ENCODE measurements at places on chromosomes 13 and 19.

DNA sequence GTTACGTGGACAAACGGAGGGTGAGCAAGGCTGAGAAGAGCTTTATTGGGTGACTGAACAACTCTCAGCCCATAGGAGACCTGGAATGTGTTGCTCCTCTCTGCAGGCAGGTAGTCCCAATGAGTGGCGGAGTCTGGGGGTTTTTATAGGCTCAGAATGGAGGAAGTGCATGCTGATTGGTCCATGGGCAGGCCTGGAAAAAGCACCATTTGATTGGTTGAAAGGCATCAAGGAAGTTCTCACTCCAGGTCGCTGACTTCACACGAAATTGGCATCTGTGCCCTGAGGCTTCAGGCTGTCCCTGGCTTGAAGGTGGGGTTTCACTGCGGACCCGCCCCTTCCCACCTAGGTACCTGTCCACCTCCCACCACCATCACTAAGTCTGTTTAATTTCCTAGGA, 65.4 kb downstream of the SPATA13 start:
- no peak for DNase-seq

DNA sequence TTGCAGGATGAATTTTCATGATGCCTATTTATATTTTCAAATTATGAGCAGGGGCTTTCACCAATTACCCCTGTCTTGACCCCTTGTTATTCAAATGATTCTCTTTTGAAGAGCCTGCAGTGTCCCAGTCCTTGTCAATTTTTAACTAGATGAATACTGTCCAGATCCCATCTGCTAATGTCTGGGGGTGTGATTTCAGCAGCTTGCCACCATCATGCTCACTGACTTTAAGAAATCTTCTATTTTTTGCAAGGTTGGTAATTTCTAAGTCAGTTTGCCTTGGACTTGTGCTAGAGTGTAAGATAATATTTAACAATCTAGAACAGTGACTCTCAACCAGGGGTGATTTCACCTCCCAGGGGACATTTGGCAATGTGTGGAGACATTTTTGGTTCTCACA, 106.0 kb downstream of the CACNA1A start:
- no peak for DNase-seq

DNA sequence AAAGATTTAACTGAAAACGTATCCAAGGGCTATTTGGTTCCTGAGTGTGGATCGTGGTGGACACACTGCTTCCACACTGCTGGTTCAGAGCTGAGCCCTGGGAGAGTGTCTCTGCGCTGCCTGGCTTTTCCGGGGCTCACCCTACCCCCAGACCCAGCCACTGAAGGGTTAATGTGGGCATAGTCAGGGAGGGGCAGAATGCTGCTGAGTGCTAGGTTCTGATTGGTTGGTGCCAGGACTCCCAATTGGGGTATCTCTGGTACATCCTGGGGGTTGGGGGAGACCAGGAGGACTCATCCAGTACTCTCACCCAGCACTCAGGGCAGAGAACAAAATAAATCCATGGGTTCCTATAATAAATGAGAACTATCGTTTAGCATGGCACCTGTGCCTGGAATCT, 142.3 kb downstream of the CACNA1A start:
- DNase-seq = no peak

GRCh38 chr13:105276571-105276970, 1258.9 kb downstream of the EFNB2 start:
- no peak for DNase-seq

DNA sequence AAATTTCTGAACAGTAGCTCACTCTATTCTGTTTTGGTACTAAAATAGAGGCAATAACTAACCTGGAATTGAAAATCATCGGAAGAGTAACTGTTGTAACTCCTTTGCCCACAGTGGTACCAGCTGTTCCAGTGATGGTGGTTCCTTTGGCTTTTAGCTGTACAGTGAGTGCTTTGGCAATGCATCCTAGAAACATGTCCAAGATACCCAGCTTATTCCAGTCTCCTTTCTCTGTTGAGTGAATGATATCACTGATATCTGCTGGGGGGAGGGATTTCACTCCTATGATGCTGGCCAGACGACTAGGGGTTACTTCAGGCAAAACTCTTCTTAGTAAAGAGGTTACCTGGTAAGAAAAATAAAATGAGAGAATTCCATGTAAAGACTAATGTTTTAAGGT, 40.6 kb upstream of the FBXL3 start:
- no peak for DNase-seq

- DNase-seq = no peak
Measured at GRCh38 chr13:72651144-72651543, 76.3 kb downstream of the MZT1 start.

- no peak for DNase-seq
Measured at GRCh38 chr13:104634016-104634415, 1567.8 kb upstream of the SLC10A2 start.

- no peak for DNase-seq
Measured at GRCh38 chr13:102862624-102863210, 16.9 kb downstream of the ERCC5 start.

DNA sequence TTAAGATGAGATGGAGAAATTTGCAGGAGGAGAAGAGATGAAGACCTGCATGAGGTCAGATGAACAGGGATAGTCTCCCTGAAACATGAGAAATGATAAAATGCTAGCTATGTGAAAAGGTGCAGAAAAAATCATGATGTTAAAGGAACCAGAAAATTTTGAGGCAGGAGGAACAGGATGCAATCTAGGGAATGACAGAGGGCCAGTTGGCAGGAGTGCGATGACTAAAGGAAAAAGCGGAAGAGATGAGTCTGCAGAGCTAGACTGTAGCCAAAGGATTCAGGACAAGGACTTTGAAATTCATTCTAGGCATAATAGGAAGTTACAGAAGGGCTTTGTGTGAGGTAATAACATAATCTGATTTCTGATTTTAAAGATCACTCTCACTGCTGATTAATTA, 77.9 kb downstream of the TRPC4 start:
- no peak for DNase-seq

DNA sequence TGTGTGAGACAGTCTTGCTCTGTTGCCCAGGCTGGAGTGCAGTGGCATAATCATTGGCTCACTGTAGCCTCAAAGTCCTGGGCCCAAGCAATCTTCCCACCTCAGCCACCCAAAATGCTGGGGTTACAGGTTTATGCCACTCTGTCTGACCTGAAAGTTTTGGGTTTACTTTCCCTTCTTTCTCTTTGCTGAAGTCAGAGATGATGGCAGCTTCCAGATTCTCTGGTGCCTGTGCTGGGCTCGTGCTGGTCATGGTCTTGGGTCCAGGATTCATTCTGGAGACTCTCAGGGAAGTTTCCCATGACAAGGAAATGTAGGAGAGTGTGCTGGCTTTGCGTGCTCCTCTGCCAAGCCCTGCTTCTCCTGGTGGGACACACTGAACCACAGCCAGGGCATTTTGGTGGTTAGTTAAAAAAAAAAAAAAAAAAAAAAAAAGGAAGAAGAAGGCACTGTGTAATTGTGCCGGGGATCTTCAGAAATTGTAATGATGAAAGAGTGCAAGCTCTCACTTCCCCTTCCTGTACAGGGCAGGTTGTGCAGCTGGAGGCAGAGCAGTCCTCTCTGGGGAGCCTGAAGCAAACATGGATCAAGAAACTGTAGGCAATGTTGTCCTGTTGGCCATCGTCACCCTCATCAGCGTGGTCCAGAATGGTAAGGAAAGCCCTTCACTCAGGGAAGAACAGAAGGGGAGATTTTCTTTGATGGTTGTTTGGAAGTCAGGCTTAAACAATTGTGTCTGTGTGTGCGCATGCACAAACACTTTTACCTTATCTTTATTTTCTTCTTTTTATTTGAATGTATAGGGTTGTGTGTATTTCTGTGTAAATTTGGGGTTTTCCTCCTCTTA, at the start of gene ALOX5AP:
Gene ALOX5AP, plus strand, starts transcription at position 519 of the 847 bp plus-strand sequence. Its CDS starts 63 bp downstream, at position 582.
- DNase-seq = no peak

DNA sequence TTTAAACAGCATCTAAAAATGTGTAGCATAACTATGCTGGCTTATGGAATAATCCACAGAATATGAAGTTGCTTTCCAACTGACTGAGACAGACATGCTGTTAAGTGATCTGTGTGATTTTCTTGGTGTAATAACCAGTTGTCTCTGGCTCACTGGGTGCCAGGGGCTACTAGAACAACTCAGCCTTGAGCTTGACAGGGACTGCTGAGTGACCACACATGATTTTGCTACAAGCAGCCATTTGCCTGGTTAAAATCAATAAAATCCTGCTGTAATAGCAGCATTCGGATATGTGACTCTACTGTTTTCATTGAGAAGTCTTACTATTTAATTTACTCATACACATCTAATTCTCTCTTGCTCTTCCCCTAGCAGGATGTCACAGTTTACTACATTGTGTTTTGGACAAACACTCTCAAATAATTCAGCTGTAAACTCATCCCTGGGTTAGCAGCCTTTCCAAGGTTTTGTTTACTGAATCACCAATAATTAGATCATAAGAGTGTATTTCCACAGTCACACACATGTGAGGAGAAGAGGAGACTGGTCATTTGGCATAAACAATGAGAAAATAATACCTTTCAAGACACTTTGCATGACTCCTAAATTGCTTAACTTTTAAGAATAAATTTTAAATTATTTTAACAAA, 426.2 kb downstream of the PCDH9 start:
- no peak for DNase-seq

DNA sequence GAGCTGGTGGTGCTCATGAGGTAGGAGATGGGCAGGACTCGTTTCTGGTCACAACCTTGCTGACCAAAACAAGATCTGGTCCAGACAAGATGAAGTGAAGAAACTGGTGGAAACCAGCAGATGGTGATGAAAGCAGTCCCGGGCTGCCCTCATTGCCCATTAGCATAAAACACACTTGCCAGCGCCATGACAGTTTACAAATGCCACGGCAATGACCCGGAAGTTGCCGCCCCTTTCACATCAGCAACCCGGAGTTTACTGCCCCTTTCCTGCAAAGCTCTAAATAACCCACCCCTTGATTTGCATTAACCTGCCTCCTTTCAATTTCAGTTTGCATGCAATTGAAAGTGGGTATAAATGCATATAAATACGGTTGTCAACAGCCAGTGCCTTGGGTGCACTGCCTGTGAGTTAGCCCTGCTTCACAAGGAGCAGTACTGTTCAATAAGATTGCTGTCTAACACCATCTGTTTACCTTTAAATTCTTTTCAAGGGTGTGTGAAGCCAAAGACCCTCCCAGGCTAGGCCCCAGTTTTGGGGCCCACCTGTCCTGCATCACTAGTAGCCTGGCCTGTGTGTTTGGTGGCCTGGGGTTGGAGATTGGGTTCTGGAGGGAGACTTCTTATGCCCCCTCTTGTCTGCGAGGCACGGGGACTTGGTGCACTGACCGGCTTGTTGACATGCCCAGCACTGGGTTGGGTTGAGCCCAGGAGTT, 38.8 kb downstream of the CHST8 start:
- DNase-seq = no peak

DNA sequence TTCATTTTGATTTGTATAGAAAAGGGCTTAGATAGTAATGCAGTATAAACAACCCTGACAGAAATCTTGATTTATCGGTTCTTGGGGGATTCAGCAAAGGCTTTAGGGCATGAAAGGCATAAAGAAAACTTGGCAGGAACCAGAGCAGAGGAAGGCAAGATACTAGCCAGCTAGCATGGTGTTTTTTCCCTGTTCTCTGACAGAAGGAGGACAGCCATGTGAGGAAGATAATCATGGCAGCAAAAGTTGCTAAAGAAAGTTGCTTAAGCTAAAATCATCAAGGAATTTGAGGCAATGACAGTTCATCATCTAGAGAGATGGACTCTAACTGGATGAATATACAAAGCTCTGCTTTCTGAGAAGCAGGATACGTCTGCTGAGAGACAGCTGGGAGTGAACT, 294.1 kb downstream of the KCNRG start:
- DNase-seq = no peak

DNA sequence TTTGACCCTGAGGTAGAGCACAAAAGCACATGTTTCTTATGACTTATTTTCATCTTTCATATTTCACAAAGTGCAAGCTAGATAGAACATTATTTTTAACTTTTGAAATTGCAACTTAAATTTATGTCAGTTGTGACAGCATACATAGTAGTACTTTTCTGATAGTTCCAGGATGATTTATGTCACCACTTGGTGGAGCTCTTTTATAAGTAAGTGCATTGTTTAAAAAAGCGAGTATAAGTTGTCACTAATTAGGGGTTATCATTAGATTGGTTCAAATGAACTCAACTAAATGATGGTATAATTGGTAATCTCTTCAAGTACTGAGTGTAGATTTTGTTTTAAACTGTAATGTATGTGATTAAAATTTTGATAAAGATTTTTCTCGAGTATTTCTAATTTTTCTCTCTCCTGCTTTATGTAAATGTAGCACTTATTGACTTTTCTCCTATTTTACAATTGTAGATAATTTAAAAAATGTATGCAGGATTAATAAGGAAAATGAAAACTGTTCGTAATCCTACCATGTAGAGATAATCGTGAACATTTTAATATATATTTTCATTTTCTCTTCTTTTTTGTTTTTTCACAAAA, 31.1 kb downstream of the RB1 start:
- DNase-seq = no peak

- DNase-seq = peak; percentile 53
Measured at GRCh38 chr19:5804516-5805461, at the start of gene NRTN. TSS of gene NRTN (plus strand) at chr19:5805067. CDS start at chr19:5824166, 19,099 bp downstream.

GRCh38 chr13:72886272-72887067, 104.5 kb downstream of the PIBF1 start:
- DNase-seq = no peak

DNA sequence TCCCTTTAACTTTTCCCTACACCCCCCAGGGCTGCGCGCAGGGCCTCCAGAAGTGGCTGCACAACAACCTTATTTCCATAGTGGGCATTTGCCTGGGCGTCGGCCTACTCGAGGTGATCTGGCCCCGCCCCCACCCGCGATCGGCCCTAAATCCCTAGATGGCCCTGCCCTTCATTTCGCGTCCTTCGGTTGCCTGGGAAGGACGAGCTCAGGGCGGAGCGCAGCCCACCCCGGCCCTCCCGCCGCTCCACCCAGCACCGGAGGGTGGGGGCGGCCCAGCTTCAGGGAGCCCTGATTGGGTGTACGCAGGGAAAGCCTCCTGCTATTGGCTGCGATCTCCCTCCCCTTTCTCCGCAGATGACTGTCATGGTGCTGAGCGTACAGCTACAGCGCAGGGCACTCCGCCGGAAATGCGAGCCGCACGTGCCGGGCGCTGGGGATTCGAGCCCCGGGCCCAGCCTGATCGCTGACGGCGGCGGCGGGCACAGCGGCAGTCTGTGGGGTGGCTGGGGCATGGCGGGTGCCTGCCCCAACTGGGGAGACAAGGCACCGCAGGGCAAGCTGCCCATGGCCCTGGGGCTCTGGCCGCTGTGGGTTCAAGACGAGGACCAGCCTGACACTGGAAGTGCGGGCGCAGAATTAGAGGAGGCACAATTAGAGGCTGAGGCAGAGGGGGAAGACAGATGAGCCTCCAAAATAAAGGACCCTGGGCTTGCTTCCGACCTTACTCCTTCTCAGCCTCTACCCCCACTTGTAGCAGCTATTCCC, 4.3 kb downstream of the CD37 start:
- no peak for DNase-seq

- DNase-seq = no peak
Measured at GRCh38 chr13:76175961-76176725, 540.0 kb downstream of the LMO7 start.

- no peak for DNase-seq
Measured at GRCh38 chr13:29125934-29126424, 305.8 kb downstream of the MTUS2 start.

GRCh38 chr13:31029102-31029501, 96.6 kb downstream of the TEX26 start:
- DNase-seq = no peak

- DNase-seq = peak; percentile 8
Measured at GRCh38 chr19:29812080-29812880, 489 bp downstream of the CCNE1 start.
